ENCODE measurements at places on chromosomes 13 and 19. TPM values are rescaled to one million over a fixed set of nuclear protein-coding genes. Genes with fewer than 3 reads are reported as not detected.
A peak's percentile ranks its signal among the peaks of the same experiment; 100 is the strongest.

DNA sequence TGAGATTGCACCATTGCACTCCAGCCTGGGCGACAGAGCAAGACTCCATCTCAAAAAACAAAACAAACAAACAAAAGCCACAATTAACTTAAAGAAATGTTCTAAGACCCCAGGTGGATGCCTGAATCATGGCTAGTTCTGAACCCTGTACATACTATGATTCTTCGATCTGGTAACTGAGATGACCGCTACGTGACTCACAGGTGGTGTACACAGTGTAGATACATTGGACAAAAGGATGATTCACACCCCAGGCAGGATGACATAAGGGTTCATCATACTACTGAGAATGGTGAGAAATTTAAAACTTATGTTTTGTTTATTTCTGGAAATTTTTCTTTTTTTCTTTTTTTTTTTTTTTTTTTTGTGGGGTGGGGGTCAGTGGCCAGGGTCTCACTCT is 6.5 kb downstream of the ZNF426 start:
- DNase-seq, result peak; percentile 63

DNA sequence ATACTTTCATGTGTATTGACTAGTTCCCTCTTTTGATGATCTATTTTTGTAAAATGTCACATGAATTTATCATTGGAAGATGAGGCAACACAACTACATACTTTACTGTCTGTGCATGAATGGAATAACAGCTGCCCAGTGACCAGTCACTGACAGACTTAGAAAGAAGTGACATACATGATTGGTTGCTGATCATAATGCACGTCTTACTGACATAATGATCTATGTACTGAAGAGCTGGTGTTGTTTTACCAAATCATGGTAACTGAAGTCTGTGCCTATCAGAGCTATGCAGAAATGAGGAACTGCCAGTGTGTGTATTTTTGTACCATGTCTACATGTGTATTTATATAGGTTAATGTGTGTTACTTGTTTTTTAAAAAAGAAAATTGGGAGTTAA is 26.5 kb downstream of the GPR18 start:
- no peak for DNase-seq

GRCh38 chr19:48900477-48901406 is 630 bp downstream of the NUCB1 start:
- no peak for DNase-seq

DNA sequence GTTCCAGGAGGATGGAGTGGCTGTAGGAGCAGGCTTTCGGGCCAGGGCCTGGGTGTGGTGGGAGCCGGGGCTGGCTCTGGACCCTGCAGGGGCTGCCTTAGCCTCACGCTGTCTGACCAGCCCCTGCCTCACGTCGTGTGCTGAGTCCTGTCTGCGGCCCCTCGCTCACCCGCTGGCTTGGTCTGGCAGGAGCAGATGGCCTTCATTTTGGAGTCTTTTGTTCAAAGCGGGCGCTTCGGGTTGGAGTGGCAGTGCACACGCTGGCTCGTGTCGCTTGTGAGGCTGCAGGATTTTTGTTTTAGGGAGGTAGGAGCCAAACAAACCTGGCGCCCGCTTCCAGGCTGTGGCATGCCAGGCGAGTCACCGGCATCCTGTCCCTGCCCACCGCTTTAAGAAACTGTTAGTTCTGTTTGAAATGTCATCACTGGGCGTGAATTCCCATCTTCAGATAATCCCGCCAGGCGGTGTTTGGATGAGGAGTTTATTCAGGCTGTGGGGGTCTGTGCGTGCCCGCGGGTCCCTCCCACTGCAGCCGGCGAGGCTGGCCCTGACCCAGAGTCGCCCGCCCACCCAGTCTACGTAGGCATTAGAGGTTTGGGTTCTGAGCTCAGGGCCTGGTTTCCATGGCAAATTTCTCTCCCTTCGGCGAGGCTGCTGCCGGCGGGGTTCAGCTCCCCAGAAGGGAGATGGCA is 89.8 kb downstream of the KDM4B start:
- peak; percentile 61 for DNase-seq

- no peak for DNase-seq
Observed at GRCh38 chr19:7846155-7846646, 16.2 kb downstream of the EVI5L start.

DNA sequence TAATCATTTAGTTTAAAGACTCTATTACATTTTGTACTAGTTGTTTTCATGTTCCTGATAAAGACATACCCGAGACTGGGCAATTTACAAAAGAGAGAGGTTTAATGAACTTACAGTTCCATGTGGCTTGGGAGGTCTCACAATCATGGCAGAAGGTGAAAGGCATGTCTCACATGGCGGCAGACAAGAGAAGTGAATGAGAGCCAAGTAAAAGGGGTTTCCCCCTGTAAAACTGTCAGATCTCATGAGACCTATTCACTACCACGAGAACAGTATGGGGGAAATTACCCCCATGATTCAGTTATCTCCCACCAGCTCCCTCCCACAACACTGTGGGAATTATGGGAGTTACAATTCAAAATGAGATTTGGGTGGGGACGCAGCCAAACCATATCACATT is 129.2 kb downstream of the PAN3 start:
- no peak for DNase-seq

DNA sequence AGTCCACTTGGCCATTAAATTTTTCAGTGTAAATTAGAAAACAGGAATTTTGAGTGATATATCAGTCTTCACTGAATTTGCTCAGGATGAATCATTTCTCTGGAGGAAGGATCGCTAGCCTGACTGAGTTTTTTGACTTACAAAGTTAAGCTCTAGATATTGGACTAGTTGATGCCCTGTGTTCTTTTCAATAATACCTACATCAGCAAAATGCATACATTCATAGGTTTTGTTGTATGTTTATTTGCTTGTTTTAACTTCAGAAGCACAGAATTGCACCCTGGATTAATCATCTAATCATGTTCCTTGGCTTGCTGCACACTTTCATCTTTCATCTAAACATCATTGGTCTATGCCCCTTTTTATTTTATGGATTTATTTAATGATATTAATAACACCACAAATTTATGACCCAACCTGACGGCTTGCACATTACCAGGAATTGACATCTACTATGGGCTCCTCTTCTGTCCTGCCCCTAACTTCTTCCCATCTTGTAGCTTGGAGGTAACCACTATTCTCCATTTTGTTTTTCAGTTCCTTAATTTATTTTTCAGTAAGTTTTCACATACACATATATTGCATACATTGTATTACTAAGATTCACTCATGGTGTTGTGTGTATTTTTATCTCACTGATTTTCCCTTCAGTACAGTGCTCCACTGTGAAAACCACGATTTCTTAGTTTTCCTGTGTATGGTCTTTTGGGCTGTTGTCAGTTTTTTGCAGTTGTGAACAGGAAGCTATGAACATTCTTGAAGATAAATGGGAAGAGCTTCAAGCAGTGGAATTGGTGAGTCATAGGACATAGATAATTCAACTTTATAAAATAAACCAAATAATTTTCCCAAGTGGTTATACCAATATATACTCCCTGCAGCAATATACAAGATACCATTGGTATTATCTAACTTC is 23.3 kb downstream of the COMMD6 start:
- peak; percentile 24 for DNase-seq

DNA sequence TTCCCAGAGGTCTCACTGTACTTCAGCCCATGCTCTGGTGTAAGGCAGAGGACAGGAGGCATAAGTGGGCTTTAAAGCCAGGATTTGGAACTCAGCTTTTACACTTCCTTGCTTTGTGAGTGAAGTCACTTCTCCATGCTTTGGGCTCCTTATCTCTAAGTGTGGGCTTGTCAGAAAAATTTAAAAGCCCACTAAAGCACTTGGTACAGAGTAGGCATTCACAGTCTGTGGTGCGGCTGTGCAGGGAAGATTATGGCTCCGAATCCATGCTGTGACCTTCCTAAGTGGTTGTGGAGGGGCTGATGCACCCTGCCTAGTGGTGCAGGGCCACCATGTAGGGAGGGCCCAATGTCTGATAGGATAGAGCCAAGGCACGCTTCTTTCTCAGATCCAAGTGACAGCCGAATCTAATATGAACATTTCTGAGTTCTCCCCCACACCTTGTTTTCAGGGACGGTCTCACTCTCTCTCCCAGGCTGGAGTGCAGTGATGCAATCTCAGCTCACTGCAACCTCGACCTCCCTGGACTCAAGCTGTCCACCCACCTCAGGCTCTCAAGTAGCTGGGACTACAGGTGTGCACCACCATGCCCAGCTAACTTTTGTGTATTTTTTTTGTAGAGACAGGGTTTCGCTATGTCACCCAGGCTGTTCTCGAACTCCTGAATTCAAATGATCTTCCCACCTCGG is 6.9 kb downstream of the TIMM29 start:
- no peak for DNase-seq

DNA sequence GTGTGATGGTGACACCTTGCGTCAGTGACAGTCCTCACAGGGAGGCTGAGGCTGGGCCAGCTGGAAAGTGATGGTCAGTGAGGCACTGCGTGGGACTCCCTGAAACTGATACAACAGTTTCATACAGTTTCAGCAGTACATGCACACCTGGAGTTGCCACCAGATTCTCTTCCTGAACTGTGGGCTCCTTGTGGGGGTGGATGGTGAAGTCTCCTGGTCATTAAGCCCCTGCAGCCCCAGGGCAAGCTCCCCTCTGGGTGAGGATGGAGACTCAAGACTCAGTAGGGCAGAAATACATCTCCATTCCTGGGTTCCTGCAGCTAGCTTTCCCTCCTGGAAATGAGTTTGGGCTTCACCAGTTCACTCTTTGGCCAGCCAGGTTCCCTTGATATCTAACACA is 392.7 kb downstream of the UQCRFS1 start:
- no peak for DNase-seq

- DNase-seq, result no peak
Observed at GRCh38 chr19:46967578-46968032, 52.0 kb upstream of the NPAS1 start.

DNA sequence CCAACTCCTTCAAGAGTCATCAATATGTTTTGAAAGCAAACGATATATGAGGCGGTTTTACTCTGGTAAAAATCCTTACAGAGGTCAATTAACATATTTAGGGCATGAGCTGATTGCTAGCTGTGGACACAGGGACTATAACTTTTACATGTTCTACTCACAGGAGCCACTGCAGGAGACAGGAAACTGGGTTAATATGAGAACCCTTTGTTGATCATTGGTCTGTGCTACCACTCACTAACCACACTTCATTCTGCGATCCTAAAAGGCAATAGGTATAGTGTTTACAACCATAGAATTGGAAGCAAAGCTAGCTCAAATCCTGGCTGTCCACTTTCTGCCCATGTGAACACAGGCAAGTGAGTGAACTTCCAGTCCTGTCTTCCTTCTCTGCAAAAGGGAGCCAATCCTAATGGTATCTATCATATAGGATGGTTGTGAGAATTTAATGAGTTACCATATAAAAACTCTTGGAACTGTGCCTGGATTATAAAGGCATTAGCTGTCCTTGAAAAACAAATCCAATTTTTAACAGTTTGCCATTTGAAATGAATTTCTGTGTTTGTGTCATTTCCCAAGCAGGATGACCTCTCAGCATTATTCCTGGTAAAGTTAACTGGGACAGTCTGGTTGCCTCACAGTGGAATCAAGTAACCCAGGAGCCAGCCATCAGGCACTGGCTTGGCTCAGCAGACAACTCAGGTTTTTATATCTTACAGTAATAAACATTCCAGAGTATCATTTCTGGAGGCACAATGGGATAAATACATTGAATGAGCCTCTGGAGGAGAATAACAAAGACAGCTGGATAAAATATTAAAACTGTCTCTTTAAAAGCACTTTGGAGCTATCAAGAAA is 29.8 kb upstream of the RAP2A start:
- DNase-seq, result no peak

DNA sequence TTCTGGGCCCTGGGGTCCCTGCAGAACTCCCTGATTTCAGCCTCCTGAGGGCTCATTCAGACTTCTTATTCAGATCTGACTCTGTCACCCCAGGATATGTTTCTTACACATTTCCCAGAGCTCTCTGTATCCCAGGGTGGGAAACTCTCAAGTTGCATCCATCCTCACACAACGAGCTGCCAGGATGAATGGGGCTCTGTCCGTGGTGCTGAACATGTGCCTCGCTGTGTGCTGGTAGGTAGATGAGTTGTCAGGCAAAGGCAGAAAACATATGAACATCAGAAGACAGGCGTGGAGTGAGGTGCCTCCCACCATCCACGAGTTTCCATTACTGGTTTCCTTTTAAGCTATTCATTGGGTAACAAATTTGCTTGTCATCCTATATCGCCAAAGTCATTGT is 11.4 kb upstream of the IGFL1 start:
- DNase-seq, result no peak

- DNase-seq, result no peak
Observed at GRCh38 chr13:110555601-110556223, 5.8 kb downstream of the RAB20 start.

DNA sequence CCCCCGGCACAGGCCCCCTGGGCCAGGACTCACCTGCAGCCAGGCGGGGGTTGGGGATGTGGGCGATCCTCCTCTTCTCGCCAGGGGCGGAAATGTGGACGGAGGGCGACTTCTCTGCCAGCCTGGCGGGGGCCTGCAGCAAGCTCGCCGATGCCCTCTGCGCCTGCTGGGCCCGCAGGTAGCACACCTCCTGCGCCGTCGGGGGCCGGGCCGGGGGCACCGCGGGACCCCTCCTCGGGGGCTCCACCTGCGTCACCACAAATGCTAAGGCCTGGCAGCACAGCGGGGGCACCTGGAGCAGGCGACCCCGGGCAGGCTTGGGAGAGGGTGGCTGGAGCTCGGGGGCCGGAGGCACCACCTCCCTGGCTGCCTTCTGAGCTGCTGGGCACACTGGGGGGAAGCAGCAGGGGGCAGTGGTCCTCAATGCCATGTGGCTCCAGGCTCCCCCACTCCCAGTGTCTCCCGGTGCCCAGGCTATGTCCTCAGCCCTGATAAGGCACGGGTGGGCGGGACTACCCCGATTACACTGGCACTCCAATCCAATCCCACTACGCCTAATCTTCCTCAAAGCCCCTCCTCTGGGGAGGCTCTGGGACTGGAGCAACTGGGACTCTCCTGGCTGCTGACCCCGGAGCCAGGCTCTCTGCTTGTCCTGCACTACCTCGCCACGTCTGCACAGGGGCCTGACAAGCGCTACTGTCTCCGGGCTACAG is 11.6 kb upstream of the ATP8B3 start:
- no peak for DNase-seq

GRCh38 chr19:11152318-11153062 is 3.1 kb downstream of the SPC24 start:
- peak; percentile 74 for DNase-seq

- DNase-seq, result no peak
Observed at GRCh38 chr13:112960706-112961105, 8.3 kb upstream of the MCF2L start.

The GJA3 gene
- total RNA-seq, result 0.52 TPM

The KCNC3 gene
- 0.22 TPM for total RNA-seq

The CEACAM3 gene
- total RNA-seq, result not detected

The ZNF486 gene
- total RNA-seq, result 6.6 TPM

The ATP4B gene
- total RNA-seq, result not detected

The CBARP gene
- 0.93 TPM for total RNA-seq

The IZUMO1 gene
- total RNA-seq, result not detected

All from A172 (cell line).